ENCODE measurements at places on chromosomes 4 and X. TPM values are rescaled to one million over a fixed set of nuclear protein-coding genes. Genes with fewer than 3 reads are reported as not detected.

The DOCK11 gene
- total RNA-seq: 16.3 TPM

The WNK3 gene
- 6.2 TPM for total RNA-seq

The VSIG4 gene
- 61.5 TPM for total RNA-seq

The DMRTC1B gene
- total RNA-seq: not detected

The NLGN3 gene
- 2.5 TPM for total RNA-seq

The CFAP47 gene
- total RNA-seq: 0.17 TPM

The PNPLA4 gene
- 18.9 TPM for total RNA-seq

The PHOX2B gene
- total RNA-seq: 0.26 TPM

The FTHL17 gene
- total RNA-seq: not detected

The TEX13D gene
- total RNA-seq: not detected

The AADAT gene
- total RNA-seq: 2.4 TPM

The HPGD gene
- 37.2 TPM for total RNA-seq

The JADE1 gene
- total RNA-seq: 49.8 TPM

The CT83 gene
- not detected for total RNA-seq

The VEGFC gene
- total RNA-seq: 14.4 TPM

- no peak for DNase-seq
These were observed 27.7 kb downstream of the ABCG2 start for GRCh38 chr4:88130544-88131305.

- no peak for DNase-seq
These were observed 312.2 kb downstream of the GALNTL6 start for GRCh38 chr4:172125443-172125842.

GRCh38 chr4:138616775-138617174 lies 374.6 kb upstream of the SLC7A11 start:
- DNase-seq: no peak

DNA sequence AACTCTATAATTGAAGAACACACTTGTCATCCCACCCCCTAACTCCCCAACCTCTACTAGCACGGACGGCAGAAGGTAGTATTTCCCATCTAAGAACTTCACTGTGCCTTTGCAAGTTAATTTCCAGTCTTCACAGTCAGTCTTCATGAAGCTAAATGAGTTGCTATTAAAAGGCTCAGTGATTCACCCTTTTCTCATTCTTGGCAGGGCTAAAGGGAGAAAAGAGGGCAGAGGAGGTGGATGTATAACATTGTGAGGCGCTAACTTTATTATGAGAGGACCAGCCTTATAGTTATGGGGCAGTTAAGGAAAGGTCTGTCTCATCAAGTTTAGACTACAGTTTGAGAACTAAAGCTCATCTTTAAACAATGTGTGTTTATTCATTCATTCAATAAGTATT lies 161.0 kb upstream of the S100G start:
- no peak for DNase-seq

GRCh38 chr4:24417206-24417605 lies 167.1 kb downstream of the DHX15 start:
- DNase-seq: no peak

DNA sequence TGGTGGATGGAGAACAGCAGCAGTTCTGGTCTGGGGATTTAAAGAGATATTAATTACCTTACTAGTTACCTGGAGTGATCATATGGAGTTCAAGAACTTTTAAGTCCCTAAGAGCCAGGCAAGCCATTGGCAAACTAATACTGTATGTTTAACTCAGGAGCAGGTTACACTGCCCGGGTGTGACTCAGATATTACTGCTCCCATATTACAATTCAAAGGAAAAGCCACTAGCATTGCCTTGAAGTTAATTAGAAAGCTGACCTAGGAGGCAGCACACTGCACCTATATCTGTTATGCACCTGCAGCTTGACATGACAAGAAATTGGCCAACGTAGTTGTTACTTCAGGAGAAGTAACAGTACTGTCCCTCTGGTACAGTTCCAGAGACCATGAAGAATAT lies 47.2 kb downstream of the GRK4 start:
- no peak for DNase-seq

- no peak for DNase-seq
These were observed 104.7 kb upstream of the MID1 start for GRCh38 chrX:10725071-10725470.

GRCh38 chrX:119067023-119067739 lies 5.6 kb upstream of the CT47C1 start:
- DNase-seq: peak; percentile 62

DNA sequence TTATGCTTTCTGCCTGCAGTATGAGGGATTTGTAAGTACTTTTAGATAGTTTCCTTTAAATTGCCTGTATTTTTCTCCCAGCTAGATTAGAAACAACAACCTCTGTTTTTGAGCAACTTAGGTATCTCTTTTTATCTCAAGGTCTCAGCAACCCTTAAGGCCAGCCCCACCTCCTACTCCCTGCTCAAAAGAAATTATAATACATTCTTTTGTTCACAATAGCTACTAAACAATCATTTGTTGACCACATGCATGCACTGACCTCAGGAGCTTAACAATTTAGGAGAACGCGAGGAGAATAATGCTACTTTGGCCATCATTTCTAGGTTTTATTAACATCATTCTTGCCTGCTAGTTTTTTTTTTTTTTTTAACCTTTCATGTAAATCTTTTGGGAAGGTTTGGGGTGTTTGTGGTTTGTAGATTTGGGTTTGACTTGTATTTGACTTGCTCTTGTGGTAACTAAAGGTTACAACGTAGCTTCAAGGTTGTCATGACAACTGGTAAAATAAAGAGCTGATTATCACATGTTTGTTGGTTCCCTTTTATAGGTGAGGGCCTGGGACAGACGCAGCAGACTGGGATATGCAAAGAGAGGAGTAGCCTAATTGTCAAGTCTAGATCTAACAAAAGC lies 145.4 kb upstream of the PLAC1 start:
- DNase-seq: no peak

DNA sequence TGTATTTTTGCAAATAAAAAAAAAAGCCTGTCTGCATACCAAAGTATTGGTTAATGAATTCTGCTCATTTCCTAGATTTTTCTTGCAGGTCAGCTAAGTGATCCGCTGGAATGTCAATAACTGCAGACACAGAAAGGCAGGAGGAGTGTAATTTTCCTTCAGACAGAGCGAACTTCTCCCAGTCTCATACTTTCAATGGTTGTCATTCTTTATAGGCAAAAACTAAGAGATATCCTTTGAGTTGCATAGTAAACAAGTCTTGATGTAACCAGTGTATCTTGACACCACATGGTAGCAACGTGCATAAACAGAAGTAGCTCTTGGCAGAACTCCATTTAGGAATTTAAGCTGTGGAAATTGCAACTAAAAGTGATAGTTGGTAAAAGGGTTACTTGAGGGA lies 8.2 kb downstream of the CAPN6 start:
- no peak for DNase-seq

DNA sequence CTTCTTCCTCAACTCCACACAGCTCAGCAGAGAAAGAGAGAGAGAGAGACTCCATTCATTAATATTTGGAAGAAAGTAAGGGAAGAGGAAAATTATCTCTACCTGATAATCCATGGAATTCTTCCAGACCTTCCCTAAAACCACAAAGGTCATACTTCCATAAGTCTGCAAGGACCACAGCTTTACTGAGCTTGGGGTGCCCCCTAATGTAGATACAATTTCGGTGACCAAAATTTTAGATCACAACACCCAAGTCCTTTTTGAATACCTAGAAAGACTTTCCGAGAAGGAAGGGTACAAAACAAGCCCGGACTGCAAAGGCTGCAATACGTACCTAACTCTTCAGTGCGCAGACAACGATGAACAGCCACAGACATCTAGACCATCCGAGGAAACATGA lies 523.9 kb downstream of the GLUD2 start:
- no peak for DNase-seq

DNA sequence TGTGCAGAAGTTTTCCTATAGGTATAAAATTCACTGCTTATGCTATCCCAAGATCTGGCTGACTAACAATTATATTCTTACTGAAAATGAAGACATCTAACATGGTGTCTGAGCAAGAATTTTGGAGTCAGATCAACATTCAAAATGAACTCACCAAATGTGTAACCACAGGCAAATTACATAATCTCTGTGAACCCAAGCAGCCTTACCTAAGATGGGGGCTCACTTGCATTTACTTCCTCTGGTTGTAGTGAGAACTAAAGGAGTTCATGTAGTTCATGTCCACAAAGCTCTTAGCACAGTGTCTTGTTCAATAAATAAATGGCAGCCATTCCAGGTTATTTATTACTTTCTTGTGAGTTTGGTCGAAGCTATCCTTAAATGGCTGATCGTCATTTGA lies 163.9 kb upstream of the LCORL start:
- no peak for DNase-seq

DNA sequence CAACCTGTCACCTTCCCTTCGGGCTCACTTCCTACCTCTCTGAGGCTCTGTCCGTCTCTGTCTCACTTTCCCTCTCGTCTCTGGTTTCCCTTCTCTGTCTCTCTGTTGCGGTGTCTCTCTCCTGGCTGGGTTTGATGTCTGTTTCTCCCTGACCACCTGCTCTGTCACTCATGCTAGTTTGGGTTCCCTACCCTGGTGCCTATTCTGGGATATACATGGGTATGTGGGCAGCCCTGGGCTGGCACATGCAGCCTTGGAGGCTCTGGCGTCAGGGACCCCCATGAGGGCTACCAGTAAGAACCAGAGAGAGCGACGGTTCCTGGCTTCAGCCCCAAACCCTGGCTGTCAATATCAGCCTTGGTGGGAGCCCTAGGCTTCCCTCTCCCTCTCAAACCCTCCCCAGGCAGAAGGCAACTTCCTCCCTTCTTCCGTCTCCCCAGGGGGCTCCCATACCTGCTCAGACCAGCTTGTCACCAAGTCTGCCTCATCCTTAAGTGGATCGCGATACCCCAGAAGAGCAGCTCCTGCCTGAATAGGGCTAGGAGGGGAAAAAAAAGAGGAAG lies 314 bp downstream of the DNASE1L1 start:
- DNase-seq: no peak

GRCh38 chr4:66465111-66465510 lies 794.8 kb upstream of the EPHA5 start:
- DNase-seq: no peak

DNA sequence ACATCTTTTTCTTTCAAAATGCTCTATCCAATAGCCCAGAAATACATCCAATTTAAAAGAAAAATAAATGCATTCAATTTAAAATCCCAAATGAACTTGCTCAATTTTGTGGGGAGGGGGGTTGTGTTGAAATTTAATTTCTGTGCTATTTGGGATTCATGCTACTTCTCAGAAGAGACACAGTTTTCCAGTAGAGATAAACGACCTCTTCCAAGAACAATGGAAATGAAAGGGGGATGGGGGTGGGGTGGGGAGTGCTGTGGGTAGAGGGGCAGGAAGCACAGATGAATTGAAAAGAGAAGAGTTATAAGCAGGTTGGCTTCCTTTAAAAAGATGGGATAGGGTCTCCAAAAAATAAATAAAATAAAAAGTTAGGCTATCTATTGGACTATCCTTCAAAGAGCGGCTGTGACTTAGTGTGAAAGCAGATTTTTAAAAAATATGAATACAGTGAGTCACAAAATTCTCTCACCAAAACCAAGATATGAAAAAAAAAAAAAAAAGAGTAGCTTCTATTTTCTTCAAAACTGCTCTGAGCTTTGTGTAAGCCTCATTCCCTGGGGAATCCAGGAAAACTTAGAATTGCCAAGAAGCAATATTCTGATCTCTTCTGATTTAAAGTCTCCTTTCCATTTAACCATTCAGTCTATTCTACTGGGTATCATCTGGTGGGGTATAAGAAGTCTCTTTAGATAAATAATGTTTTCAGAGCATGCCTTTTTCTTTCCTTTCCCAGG lies 324.3 kb downstream of the PTTG2 start:
- no peak for DNase-seq

DNA sequence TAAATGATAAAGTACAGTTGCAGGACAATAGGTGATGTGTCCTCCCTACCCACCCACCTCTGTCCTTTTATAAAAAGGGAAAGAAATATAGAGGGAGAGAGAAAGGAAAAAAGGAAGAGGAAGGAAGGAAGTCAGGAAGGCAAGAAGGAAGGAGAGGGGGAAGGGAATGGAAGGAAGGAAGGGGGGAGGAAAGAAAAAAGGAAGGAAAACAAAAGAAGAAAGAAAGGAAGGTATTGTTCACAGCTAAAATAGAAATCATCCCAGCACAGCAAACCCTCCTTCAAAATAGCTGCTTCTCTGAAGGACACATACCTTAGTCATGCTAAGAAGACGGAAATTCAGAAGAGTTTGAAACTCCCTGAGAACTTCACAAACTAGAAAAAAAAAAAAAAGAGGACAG lies 8.4 kb downstream of the NKX6-1 start:
- no peak for DNase-seq

DNA sequence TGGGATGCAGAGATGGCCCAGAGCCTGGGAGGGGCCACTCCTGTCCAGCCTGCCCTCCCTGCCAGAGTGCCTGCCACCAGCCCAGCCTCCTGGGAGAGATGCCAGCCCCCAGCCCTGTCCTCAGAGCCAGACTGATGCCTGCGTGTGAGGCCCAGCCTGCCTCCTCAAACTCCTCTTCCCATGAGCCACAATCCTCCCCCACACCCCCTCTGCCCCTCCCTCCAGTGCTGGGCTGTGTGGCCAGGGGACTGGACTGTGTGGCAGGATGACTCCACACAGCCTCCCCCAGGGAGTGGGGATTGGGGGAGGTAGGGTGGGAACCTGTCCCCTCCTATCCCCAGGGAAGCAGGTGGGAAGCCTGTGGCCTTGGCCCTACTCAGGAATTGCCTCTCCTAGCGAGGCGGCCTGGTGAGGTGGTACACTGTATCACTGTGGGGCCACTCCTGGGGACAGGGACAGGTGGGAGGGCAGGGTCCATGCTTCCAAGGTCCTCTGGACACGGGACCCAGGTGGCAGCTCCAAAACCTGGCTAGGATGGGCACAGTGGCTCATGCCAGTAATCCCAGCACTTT lies 4.3 kb upstream of the SH3BP2 start:
- no peak for DNase-seq

GRCh38 chr4:184596617-184597185 lies 52.5 kb downstream of the CASP3 start:
- peak; percentile 19 for DNase-seq

DNA sequence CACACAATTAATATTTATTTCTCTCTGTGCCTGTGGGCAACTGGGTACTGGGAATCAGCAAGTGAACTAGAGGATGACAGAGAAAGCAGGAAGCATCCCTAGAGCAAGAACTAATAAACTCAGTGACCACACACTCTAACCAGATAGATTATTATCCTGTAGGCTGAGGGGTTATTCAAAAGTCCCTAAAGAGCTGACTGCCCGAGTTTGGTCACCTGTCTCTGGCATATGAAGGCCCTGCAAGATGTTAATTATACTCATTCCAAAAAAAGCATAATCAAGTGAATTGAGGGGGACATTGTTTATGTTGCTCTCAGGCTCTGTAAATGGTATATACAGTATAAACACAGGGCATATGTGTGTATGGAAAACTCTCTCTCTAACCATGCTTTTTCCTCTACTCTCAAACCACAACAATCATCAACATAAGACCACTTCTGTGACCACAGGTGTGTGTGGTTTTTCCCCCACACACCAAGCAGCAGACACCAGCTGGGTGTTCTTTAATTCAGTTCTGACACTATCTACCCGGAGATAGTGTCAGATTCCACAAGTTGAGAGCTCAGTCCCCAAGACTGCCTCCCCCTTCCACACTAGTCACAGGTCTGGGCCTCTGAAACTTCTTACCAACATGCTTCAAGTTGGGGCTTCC lies 6.2 kb upstream of the HPSE start:
- DNase-seq: no peak
